CD8-positive, alpha-beta memory T cell (primary cell): ENCODE measurements at places on chromosomes 6 and 20. TPM values are rescaled to one million over a fixed set of nuclear protein-coding genes. Genes with fewer than 3 reads are reported as not detected.

DNA sequence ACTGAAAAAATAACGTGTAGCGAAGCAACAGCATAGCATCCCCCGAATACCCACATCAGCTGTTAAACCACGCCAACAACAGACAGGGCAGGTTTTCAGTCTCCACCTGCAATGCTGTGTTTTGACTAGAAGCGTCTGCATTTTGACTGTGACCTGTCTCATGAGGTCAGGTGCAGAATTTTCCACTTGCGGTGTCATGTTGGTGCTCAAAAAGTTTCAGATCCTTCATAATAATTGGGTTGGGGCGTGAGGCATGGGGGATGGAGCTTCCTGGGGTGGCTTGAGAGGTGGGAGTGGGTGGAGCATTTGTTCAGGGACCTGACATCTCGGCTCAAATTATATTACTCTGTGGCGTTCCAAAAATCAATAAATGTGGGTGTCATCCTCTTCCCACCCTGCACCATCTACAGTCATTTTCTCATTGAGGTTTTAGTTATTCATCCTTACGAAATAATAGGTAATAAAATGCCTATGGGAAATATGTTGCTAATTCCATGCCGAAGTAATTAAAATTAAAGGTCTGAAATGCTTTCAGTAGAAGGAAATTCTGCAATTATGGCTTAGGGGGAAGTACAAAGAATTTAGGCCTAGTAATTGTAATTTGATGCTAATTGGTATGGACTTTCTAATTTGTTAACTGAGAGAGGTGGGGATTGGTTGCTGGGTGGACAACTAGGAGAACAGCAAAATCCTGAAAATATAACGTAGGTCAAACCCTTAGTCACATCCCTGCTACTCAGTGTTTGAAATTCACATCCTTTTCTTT lies 81.0 kb downstream of the TIAM2 start:
- DNase-seq = no peak
- no peaks in the 10 kb centered on the region for H3K36me3 ChIP-seq
- H3K4me3 ChIP-seq = no peak overlapping the region
- no peaks in the 10 kb centered on the region for H3K27me3 ChIP-seq

GRCh38 chr6:43125555-43125954 lies 45.5 kb upstream of the SRF start:
- no peak overlapping the region for H3K4me3 ChIP-seq
- no peaks in the 10 kb centered on the region for H3K36me3 ChIP-seq
- no peaks in the 10 kb centered on the region for H3K4me1 ChIP-seq
- DNase-seq = no peak
- no peaks in the 10 kb centered on the region for H3K27me3 ChIP-seq
- no peak overlapping the region for H3K27ac ChIP-seq

DNA sequence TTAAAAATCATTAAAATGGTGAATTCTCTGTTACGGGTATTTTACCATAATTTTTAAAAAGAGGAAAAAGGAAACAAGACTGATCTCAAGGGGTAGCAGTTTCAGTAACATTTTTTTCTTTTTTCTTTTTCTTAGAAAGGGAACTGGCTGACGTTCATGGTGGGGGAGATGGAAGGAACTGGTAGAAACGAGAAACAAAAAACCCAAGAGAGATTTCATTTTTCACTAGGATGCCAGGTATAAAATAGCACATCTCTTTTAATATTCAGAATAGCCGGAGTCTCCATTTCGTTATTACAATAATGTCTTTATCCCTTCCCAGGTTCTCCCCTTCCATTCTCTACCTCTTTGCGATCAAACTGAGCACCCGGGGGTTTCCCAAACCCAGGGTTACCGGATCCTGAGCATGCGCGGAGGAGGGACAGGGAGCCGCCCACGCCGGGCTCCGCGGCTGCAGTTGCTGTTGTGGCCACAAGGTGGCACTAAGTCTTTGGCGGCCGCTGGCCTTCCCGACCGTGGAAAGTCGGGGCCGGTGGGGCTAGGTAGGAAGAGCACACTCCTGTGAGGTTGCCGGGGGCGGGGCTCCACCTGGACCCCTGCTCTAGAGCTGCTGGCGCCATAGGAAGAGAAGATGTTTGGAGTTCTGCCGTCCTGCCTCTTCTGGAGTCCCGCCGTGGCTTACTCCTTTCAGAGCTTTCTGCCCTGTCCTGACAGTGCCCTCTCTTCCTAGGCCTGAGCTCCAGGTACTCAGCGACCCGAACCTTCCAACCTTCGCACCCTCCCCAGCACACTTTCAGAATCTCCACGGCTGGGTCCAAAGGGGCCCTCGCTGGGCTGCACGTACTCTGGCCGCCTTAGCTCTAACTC lies 146.8 kb downstream of the SH3BGRL2 start:
- H3K4me3 ChIP-seq = peak overlapping the region; percentile 64
- no peak overlapping the region for H3K27ac ChIP-seq
- peaks cover 5% of the 10 kb centered on the region for H3K4me1 ChIP-seq
- no peaks in the 10 kb centered on the region for H3K27me3 ChIP-seq
- peak; percentile 78 for DNase-seq
- no peaks in the 10 kb centered on the region for H3K36me3 ChIP-seq

- no peaks in the 10 kb centered on the region for H3K36me3 ChIP-seq
- no peak overlapping the region for H3K4me3 ChIP-seq
- DNase-seq = no peak
- H3K4me1 ChIP-seq = no peaks in the 10 kb centered on the region
- H3K27me3 ChIP-seq = no peaks in the 10 kb centered on the region
- no peak overlapping the region for H3K27ac ChIP-seq
These were observed 68.8 kb upstream of the NNAT start for GRCh38 chr20:37452236-37452635.

- H3K27ac ChIP-seq = no peak overlapping the region
- H3K36me3 ChIP-seq = no peaks in the 10 kb centered on the region
- no peaks in the 10 kb centered on the region for H3K4me1 ChIP-seq
- no peak for DNase-seq
These were observed 204.5 kb downstream of the ZDHHC14 start for GRCh38 chr6:157585274-157586087.

DNA sequence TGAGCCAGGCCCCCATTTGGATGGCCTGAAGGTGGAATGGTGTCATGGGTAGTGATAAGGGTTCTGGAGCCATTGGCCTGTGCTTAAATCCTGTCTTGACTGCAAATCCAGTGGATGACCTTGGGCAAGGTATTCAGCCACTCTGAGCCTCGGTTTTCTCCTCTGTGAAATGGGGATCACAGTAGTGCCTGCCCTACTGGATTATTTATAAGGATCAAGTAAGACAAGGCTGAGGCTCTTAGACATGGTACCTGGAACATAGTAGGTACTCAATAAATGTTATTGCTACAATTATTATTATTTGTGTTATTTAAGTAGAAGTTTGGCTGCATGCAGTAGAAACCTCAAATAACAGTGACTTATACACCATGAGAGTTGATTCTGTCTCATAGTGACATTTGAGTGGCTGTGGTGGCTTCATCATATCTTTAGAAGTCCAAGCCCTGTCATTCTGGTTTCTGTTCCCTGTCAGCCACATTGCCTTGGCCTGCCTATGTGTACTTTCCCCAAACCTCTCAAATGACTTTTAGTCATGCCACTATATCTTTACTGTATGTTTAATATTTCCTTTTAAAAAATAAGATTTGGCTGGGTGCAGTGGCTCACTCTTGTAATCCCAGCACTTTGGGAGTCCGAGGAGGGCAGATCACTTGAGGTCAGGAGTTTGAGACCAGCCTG lies 37.6 kb upstream of the CHMP4B start:
- H3K36me3 ChIP-seq = no peaks in the 10 kb centered on the region
- no peaks in the 10 kb centered on the region for H3K27me3 ChIP-seq
- no peak overlapping the region for H3K4me3 ChIP-seq
- no peaks in the 10 kb centered on the region for H3K4me1 ChIP-seq
- H3K27ac ChIP-seq = no peak overlapping the region

BEND6 gene
- not detected for total RNA-seq

GTSF1L gene
- total RNA-seq = not detected

- no peaks in the 10 kb centered on the region for H3K27me3 ChIP-seq
- no peaks in the 10 kb centered on the region for H3K36me3 ChIP-seq
- no peak overlapping the region for H3K4me3 ChIP-seq
These were observed 1019.3 kb upstream of the ADGRB3 start for GRCh38 chr6:67615796-67616195.

- no peaks in the 10 kb centered on the region for H3K36me3 ChIP-seq
- no peak overlapping the region for H3K4me3 ChIP-seq
- no peak overlapping the region for H3K27ac ChIP-seq
- DNase-seq = no peak
- no peaks in the 10 kb centered on the region for H3K27me3 ChIP-seq
- H3K4me1 ChIP-seq = no peaks in the 10 kb centered on the region
These were observed 62.9 kb downstream of the TRMT6 start for GRCh38 chr20:5887386-5887785.

DNA sequence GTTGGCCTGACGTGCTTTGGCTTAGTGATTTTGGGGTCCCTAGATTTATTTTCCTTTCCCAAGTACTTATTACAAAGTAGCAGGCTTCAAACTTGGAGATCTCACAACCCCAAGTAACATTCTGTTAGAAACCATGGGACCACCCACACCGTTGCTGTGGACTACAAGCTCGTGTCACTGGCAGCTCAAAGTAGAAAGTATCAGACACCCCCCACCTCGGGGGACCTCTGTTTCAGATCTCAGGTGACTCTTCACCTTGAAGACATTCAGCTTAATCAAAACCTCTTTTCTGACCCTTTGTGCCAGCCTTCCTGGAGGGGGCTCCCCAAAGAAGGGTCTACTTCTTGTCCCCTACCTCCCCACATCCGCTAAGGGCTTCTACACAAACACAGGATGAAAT lies 15.7 kb upstream of the MYT1 start:
- H3K27ac ChIP-seq = no peak overlapping the region
- no peak overlapping the region for H3K4me3 ChIP-seq
- no peak for DNase-seq

- H3K27ac ChIP-seq = no peak overlapping the region
- DNase-seq = no peak
- no peaks in the 10 kb centered on the region for H3K27me3 ChIP-seq
- peaks cover 57% of the 10 kb centered on the region for H3K4me1 ChIP-seq
- no peaks in the 10 kb centered on the region for H3K36me3 ChIP-seq
- H3K4me3 ChIP-seq = no peak overlapping the region
These were observed 35.3 kb downstream of the ZMYND8 start for GRCh38 chr20:47320990-47321805.

DNA sequence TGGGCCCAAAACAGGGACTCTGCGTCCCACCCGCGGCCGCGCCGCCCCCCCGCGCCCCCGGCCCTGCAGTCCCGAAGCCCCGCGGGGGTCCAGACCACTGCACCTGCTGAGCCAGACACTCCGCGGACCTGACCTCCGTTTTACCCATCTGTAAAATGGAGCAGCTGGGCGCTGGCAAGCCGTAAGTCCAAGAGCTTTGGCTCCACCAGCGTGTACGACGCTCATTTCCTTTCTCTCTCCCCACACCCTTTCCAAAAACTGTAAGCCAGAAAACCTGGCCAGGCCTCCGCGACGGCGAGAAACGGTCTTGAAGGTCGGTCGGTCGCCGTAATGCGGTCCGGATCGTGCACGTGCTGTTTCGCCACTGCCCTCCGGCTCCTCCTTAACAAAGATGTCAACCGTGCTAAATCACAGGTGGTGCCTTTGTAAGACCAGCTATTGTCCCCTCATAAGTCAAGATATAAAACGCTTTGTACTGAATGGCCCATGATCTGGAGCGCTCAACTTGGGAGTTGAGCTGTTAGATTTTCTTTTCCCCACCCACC lies 7.8 kb upstream of the NR2E1 start:
- no peak for DNase-seq
- no peaks in the 10 kb centered on the region for H3K36me3 ChIP-seq
- H3K4me3 ChIP-seq = no peak overlapping the region
- peaks cover 50% of the 10 kb centered on the region for H3K27me3 ChIP-seq

DNA sequence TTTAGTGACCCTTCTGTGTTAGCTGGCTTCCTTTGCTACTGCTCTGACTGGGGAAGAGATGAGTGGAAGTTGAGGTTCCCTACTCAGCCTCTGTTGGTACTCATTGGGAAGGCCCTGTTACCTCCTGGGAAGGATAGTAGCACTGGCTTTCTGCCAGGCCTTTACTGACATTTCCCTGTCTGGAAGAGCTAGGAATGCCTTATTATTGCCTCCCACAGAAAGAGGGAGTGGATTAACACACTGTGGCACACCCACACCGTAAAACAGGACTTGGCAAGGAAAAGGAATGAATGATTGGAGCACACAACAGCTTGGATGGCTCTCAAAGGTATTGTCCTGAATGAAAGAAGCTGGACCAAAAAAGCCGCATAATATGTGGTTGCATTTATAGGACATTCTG lies 12.2 kb downstream of the ZNF831 start:
- H3K27ac ChIP-seq = no peak overlapping the region
- H3K4me3 ChIP-seq = peak overlapping the region; percentile 5
- peaks cover 17% of the 10 kb centered on the region for H3K36me3 ChIP-seq
- peaks cover 86% of the 10 kb centered on the region for H3K4me1 ChIP-seq
